Epithelial cell of prostate (primary cell): ENCODE measurements at places on chromosomes 12 and 14.

DNA sequence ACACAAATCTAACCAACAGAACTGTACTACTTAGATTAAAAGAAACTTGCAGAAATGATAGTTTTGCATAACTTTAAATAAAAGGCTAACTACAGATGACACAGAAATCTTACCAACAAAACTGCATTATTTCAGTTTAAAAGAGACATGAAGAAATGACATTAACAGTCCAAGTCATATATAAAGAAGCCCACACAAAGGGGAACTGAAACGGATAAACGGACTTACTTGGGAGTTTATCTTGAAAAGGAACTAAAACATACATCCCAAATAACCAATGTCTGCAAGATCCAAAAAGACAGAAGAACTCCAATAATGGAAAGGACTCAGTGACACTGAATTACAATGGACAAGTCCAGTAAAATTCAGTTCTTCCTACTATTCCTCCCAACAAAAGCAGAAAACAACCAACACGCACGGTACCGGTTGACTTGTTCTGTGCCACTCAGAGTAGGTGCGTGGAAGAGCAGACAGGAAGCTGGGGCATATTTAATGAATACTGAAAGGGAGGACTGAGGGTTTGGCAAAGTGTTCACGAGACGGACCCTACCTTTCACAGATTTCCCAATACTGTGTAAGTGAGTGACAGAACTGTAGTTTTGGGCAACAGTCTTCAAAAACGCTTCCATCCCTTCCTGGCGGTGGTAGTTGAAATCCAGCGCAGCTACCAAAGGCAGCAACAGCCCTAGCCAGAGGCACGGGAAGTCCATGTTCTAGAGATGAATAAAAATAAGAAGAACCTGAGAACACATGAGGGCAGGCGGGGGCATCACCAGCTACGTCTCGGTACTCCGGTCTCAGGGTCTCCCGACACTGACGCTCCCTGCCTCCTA is 627 bp downstream of the CPM start:
- DNase-seq = no peak

- no peak for DNase-seq
Measured at GRCh38 chr14:71451501-71451900, 480.7 kb upstream of the RGS6 start.

DNA sequence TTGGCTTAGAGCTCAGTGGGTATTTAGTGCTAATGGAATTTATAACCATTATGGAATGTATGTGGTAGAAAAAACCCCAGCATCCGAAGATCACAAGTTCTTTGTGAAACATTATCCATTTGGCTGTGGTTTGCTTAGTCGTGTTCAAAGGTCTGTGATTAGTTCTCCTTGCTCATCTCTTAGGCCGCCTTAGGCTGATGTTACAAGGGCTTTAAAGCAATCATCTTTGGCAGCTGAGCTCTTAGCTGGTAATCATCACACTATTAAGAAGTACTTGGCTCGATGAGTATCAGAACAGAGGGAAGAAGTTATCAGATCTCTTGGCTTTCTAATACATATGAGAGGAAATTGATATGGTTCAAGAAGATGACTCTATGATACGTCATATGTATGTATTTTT is 124.1 kb upstream of the E2F7 start:
- peak; percentile 34 for DNase-seq

DNA sequence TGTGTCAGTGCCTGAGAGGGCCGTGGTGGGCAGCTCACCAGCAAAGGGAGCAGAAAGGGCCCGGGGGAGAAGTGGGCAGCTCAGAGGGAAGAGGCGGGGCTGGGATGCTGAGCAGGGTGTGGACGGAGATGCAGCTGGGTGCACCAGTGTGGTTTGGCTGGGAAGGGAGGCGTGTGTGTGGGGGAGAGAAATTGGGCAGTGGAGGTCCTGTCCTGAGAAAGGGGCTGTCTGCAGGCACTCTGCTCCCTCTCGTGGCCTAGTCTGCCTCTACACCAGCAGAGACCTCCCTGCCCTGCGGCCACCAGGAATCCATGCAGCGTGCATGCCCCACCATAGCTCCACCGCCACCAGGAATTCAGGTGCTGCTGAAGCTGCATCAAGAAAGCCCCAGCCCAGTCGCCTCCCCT is 6.4 kb downstream of the TMEM121 start:
- DNase-seq = no peak
